ENCODE measurements at places on chromosomes 3 and 15.

GRCh38 chr15:71341811-71342550 lies 226.7 kb downstream of the THSD4 start:
- DNase-seq, result no peak

DNA sequence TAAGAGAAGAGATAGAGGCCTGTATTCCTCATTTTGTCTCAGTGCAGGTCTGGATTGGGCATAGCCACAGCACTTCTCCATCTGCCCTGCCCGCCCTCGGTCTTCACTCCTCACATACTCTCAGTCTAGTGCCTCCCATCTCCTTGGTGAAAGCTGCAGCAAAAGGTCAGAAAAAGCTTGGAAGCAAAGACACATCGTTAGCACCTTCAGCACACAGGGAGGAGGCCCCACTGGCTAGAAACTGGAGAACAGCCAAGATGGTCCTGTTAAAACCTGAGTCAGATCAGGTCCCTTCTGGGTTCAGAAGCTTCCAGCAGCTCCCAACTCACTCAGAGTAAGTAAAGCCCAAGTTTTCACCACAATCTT lies 1.6 kb upstream of the KLF15 start:
- DNase-seq, result no peak

DNA sequence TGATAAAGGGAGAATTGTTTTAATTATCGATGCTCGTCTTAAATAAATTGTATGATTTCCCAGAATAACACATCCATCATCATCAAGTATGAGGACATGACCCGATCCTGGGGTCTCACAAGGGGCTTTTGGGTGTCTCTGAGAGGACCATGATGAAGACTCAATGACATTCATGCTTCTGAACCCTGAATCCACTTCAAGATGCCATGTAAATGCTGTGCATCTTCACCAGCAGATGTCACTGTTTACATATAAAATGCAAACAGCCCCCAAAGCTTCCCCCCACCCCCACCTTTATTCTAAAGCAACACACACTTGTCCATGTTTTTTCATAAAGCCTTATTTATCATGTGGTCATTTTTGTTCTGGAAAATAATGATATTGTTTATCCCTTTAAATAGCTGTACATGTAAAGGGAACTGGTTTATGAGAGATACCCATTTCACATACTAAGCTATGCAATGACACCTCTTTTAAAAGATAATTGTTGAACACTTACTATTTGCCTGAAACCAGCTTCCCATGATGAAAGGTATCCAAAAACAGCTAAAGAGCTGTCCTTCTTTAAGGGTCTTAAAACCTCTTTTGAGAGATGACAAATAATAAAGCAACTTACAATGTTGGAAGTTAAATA lies 69.7 kb upstream of the UBE3A start:
- DNase-seq, result peak; percentile 75

DNA sequence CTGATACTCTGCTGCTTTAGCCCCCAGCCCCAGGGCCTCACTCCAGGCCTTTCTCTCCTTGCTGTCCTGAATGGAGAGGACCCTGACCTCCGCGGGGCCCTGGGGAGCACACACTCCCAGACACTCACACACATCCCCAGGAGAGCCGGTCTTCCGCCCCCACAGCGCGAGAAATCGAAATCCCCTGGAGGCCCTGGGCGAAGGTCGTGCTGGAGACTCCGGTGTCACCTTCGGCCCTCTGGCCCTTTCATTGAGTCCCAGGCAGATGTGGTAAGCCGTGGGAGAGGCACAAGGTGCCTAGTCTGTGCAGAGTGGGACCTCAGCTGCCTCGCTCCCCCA lies 848 bp upstream of the GOLGA8B start:
- DNase-seq, result no peak

- no peak for DNase-seq
Observed at GRCh38 chr3:67006460-67006859, 8.4 kb downstream of the KBTBD8 start.
